ENCODE measurements at places on chromosomes 2 and 18. TPM values are rescaled to one million over a fixed set of nuclear protein-coding genes. Genes with fewer than 3 reads are reported as not detected.

The TBC1D8 gene
- polyA plus RNA-seq, result 11.3 TPM

The NT5C1B gene
- polyA plus RNA-seq, result not detected

The KYNU gene
- 0.43 TPM for polyA plus RNA-seq

The COX5B gene
- 1,064 TPM for polyA plus RNA-seq

The STPG4 gene
- not detected for polyA plus RNA-seq

The HNMT gene
- 3.9 TPM for polyA plus RNA-seq

The GALNT14 gene
- 0.43 TPM for polyA plus RNA-seq

The ADAM23 gene
- 3.0 TPM for polyA plus RNA-seq

The CGREF1 gene
- polyA plus RNA-seq, result 7.9 TPM

The XIRP2 gene
- polyA plus RNA-seq, result 355 TPM

The ABCB11 gene
- 0.01 TPM for polyA plus RNA-seq

The LYPD1 gene
- polyA plus RNA-seq, result 0.03 TPM

The REG3G gene
- not detected for polyA plus RNA-seq

Measured in psoas muscle (tissue), 8 donors.